ENCODE measurements at places on chromosomes 13 and 19.

DNA sequence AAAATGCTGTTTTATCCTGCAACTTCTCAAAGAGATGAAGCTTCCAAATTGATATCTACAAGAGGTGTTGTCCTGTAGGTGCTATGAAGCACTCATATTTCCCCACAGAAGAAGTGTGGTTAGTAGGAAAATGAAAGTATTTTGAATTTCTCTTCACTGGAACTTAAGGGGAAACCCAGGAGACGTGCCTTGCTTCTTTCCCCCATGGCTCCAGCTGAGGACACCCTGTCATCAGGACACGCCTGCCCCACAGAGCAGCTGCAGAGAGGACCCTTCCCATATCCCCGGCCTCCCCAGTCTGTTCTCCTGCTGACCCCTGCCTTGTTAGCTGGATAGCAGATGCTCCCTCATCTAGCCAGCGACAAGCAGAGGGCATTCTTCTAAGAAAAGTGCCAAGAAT lies 371.3 kb downstream of the COG6 start:
- no peak for DNase-seq

DNA sequence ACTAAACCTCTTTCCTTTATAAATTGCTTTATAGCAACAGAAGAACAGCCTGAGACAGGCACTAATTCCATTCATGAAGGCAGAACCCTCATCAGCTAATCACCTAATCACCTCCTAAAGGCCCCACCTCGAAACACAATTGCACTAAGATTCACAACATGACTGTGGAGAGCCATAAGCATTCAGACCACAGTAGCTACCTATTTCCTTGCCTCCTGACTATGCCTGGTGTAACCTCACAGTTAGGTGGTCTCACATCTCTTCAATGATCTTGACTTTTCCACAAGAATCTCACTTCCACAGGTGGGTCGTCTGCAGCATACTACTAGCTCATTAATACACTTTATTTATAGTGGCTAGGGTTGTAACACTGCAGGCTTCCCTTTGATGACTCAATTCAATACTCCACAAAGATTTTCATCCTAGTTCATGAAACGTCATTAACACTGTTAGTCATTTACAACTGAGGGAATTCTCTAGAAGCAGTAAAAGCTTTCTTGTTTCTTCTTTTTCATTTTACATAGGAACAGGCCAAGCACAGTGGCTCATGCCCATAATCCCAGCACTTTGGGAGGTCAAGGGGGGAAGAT lies 27.1 kb downstream of the STK24 start:
- DNase-seq, result no peak

- DNase-seq, result no peak
These were observed 29.5 kb upstream of the SACS start for GRCh38 chr13:23462815-23463559.

DNA sequence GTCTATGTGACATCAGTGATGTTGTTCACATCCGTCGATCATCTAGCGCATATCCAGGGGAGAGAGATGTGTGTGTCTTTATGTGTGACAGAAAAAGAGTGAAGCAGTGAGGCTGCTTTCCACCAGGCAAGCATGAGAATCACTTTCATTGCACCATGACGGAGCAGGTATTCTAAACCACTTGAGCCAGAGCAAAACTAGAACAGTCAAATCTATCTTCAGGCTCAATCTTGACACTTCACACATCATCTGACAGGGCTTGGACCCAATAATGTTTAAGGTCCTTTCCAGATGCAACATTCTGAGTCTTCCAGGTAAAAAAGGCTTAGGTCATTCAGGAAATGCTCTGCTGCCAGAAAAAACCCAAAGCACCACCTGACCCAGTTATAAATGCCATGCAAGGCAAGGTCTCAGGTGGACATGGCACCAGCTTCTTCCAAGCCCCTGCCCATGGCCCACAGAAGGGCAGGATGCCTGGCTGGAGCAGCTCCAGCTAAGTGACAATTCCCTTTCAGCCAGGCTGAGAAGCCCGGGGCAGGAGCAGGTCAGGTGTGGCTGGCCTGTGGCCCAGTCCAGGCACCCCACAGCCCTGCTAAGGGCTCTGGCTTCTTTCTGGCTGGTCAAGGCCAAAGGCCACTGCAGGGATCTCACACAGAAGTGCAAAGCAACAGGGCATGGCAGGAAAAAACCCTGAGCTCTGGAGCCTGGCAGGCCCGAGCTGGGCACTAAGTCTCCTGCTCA lies 5.0 kb downstream of the ELAVL1 start:
- DNase-seq, result no peak

- no peak for DNase-seq
These were observed 11.8 kb downstream of the RASA3 start for GRCh38 chr13:114120591-114121011.

DNA sequence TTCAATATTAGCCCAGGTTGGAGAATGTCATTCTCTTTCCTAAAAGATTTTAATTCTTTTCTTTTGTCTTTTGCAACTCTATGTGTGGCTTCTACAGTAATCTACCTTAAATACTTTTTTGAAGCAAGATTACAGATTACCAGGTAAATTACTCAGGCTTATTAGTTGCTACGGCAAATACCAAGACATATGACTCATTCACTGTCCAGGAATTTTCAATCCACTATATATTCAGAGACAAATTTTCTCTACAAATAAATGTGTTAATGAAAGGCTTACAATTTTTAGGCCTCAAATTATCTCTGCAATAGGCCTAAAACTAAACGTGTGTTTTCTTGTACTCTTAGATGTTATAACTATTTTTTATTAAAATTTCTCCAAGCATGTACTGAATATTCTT lies 631.3 kb downstream of the DIAPH3 start:
- no peak for DNase-seq

- DNase-seq, result peak; percentile 86
These were observed 406 bp upstream of the NUMBL start for GRCh38 chr19:40690693-40691420.

- no peak for DNase-seq
These were observed 31.9 kb downstream of the CHST8 start for GRCh38 chr19:33653684-33654083.

DNA sequence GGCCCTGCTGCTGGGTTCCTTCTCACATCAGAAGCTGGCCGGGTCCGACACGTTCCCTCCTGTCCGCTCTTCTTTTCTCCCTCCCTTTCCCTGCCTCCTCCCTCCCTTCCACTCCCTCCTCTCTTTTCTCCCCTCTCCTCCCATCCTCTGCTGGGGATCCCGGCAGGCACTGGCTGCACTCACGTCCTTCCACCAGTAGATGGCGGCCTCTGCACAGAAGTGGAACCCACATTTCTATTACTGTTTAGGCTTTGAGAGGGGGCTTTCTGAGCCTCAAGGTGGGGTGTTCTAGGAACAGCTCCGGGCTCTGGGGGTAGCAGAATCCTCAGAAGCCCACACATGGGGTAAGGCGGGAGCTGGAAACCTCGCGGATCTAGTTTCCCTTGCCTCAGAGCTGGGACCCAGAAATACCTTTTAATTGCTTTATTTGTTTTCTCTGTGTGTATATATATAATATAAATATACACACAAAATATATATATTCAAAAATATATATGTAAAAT lies 294.2 kb downstream of the ZNF536 start:
- DNase-seq, result peak; percentile 58

DNA sequence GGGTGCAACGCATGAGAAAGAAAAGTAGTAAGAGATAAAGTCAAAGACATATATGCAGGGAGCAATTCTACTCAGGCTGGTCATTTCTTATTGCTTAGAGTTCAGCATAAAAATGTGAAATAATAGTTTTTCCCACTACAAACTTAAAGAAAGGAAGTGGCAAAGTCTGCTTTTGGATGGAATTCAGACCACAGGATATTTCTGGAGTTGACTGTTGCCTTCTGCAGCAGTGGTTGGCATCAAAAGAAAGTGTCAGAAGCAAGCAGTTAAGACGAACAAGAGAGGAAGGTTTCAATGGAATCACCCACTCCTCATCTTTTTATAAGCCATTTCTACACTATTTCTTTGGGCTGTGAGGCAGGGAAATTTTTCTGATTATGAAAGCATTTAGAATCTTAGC lies 36.2 kb upstream of the TRPC4 start:
- no peak for DNase-seq

DNA sequence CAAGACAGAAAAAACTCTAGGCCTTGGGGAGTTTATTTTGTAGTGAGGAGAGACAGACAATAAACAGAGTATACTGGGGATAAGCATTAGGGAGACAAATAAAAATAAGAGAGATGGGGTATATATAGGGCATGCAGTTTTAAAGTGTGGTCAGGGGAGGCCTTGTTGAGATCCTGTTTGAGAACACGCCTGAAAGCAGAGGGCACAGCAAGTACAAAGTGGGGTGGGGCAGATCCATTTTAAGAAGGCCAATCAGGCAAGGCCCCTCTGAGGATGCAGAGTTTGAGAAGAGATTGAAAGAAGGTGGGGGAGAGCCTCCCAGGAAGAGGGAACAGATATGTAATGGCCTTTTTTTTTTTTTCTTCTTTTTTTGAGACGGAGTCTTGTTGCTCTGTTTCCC lies 2.1 kb downstream of the PPP2R1A start:
- DNase-seq, result peak; percentile 21

DNA sequence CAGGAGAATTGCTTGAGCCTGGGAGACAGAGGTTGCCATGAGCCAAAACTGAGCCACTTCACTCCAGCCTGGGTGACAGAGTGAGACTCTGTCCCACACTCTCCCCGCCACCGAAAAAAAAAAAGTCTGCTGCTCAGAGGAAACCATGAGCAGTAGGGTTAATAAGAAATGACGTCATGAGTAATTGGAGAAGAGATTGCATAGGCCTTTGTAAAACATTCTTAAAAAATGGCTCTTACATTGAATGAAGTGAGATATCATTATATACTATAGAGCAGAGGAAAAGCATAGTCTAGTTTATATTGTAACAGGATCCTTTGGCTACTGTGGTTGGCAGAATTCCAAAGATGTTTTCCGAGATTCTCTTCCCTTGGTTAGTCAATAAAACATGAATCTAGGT lies 228.2 kb downstream of the PCDH20 start:
- no peak for DNase-seq

DNA sequence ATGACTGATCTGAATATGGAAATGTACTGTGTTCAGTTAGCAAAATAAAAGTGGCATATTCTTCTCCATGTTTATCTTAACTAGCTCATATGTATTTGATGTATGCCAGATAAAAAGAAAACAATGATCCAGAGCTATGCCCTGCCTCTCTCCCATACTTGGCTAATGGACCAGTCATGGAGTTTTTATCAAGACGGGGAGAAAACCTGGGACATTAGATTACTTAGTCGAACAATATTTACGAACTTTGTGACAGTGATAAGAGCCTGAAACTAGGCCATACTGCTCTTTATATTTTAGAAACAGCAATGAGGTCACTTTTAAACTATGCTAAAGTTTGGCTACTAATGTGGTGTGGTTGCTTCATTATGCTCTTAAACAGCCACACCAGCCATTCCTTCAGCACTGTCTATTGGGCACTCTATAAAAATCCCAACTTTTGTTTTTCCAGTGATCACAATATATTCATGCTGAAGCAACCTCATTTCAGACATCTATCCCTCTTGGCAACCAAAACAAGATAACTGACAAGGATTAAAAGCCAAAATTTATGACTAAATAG lies 265.0 kb downstream of the FGF14 start:
- no peak for DNase-seq

DNA sequence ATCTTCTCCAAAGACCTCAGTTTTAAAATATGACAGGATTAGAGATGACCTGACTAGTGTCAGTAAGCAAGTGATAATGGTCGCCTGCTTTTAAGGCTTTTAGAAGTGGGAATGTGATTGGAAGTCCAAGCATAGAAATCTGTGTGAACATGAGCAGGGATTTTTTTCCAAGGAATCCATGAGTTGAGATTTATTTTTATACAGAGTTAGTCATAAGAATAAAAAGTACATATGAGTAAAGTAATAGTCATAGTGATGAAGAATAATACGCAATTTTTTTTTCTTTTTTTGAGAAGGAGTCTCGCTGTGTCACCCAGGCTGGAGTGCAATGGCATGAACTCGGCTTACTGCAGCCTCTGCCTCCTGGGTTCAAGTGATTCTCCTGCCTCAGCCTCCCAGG lies 1.6 kb downstream of the ZNF546 start:
- DNase-seq, result no peak

- no peak for DNase-seq
These were observed 14.2 kb upstream of the LENG8 start for GRCh38 chr19:54434873-54435214.

GRCh38 chr13:28585561-28585960 lies 73.4 kb upstream of the POMP start:
- peak; percentile 3 for DNase-seq

All from NAMALWA (cell line).